ENCODE measurements at places on chromosomes 12 and 14. TPM values are rescaled to one million over a fixed set of nuclear protein-coding genes. Genes with fewer than 3 reads are reported as not detected.
A peak's percentile ranks its signal among the peaks of the same experiment; 100 is the strongest.

DNA sequence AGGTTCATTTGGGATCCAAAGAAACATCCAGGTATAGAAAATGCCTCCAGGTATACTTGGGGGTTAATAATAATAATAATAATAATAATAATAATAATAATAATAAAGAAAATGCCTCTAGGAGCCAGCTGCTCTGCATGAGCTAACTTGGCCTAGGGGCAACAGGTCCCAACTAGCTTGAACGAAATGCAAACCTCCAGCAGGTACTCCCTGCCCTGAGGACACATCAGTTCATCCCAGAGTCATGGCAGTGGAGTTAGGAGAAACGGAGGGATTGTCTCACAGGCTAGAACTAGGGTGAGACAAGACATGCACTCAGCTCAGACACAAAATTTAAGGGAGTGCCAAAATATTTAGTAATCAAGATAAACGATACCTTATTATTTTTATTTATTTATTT is 12.5 kb upstream of the TMEM229B start:
- DNase-seq, result no peak

DNA sequence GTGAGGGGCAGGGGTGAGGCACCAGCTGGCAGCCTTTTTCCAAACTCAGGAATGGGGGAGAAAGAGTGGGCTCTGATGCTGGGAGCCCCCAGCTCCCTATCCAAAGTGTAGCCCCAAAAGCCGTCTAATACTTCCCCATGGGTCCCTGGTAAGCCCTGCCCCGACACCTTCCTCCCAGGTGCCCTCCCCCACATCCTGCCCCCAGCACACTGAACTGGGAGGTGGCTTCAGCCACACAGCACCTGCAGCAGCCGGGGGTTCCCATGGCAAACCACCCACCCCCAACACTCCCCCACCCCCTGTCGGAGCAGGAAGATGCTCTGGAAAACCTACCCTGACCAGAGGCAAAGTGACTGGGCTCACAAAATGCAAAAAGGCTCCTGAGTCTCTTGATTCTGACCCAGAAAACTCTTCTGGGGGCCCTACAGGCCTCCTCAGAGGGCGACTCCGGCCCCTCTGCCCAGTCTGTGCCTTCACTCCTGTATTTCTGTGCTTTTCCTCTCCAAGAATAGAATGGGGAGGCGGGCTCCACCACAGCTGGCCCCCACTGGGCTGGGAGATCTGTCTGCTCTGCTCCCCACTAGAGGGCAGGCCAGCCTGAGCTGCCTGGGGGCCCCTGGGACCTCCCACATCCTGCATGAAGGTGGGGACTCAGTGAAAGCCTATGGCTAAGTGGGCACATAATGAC is 81.6 kb downstream of the ITPK1 start:
- no peak for DNase-seq

DNA sequence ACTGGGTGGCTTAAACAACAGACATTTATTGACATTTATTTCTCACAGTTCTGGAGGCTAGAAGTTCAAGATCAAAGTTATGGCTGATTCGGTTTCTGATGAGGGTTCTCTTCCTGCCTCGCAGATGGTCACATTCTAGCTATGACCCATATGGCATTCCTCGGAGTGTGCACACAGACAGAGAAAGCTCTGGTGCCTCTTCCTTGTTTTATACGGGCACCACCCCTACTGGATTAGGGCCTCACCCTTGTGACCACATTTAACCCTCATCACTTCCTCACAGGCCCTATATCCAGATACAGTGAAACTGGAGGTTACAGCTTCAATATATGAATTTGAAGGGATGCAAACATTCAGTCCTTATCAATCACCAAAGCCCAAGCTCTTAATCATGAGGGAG is 77.0 kb upstream of the OVCH1 start:
- DNase-seq, result no peak

GRCh38 chr14:49623941-49624839 is 3.6 kb downstream of the MGAT2 start:
- DNase-seq, result no peak

DNA sequence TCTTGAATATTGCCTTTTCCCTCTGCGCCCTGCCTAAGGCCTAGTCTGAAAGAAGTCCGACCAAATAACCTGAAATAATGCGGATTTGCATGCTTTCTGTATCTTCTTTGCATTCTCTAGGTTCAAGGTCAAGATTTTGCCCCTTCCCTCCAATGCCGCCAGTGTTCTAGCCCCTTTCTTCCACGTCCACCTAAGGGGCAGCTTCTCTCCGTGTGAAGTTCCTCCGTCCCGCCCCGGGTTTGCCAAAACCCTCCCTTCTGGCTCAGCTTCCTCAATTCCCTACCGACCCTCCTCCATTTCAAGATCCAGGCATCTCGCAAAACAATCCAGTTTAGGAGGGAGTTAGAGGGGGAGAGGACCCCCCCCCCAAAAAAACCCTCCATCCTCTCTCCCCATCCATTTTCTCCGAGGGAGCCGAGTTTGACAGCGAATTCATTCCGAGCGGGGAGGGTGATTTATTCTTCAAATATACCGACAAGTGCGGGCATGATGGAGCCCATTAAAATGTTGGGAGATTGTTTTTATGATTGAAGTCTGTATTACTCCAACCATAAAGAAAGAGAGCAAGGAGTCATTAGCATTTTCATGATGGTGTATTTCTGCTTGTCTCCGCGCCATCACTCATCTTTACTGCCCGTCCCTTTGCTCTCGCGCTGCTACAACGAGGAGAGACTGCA is 20.9 kb upstream of the ATP5MC2 start:
- DNase-seq, result no peak

- no peak for DNase-seq
These were observed 97.3 kb downstream of the EXOC5 start for GRCh38 chr14:57171363-57171762.

GRCh38 chr12:23559268-23559753 is 390.2 kb downstream of the SOX5 start:
- DNase-seq, result no peak

GRCh38 chr12:108565976-108566375 is 3.6 kb downstream of the ISCU start:
- no peak for DNase-seq

- peak; percentile 55 for DNase-seq
These were observed 106.1 kb downstream of the PRICKLE1 start for GRCh38 chr12:42483521-42483790.

GRCh38 chr14:20684662-20685456 is 499 bp downstream of the RNASE4 start:
- DNase-seq, result peak; percentile 75

DNA sequence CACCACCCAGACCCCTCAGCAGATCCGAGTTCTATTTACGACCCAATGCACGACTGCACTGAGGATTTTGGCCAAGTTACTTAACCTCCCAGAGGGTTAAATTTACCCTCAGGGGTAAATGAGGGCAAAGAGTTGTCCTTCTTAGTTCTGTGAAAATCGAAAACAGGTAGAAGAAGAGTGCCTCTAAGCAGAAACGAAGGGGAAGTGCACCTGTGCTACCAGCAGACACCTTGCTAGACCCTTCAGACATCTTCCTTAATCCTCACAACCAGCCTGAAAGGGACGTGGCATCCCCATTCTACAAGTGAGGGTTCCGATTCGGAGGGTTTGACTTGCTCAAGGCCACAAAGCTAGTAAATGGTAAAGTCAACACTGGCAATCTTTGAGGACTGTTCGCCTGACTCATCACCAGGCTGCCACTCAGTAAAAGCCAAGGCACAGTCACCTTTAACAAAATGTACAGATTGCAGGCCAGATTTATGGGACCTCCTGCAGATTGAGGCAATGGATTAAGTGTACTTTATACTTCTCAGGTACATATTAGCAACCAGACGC is 1.6 kb downstream of the GSG1 start:
- DNase-seq, result peak; percentile 26

DNA sequence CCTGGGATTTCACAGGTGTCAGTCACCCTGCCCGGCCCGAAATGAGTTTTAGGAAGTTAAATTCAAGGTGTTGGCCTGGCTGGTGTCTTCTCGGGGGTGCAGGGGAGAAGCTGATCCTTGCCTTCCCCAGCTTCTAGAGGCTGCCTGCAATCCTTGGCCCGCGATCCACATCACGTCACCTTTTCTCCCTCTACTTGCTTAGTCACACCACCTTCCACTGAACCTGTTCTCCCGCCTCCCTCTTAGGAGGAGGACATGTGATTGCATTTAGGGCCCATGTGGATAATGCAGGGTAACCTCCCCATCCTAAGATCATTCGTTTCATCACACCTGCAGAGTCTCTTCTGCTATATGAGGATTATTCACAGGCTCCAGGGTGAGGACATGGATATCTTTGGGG is 25.4 kb upstream of the ATXN2 start:
- DNase-seq, result no peak

GRCh38 chr12:29559198-29559597 is 61.7 kb upstream of the OVCH1 start:
- DNase-seq, result no peak

CLEC14A gene
- 15.4 TPM for total RNA-seq

DPF3 gene
- total RNA-seq, result 4.6 TPM

TRHDE gene
- 94.6 TPM for total RNA-seq

AMHR2 gene
- not detected for total RNA-seq

RDH16 gene
- total RNA-seq, result 0.96 TPM

LRTM2 gene
- total RNA-seq, result 1.2 TPM

Measured in umbilical cord (tissue), 2 donors.